Activated CD4-positive, alpha-beta T cell treated with anti-CD3 and anti-CD28 coated beads, Interleukin-2, Interleukin-6, amounts not matched to agents 100 ng/mL and 50 ng/mL, durations not matched to agents 16 hours and 8 hours (primary cell): ENCODE measurements at places on chromosomes 2 and 18.

GRCh38 chr2:165743442-165743841, 50.6 kb downstream of the GALNT3 start:
- no peak for DNase-seq

DNA sequence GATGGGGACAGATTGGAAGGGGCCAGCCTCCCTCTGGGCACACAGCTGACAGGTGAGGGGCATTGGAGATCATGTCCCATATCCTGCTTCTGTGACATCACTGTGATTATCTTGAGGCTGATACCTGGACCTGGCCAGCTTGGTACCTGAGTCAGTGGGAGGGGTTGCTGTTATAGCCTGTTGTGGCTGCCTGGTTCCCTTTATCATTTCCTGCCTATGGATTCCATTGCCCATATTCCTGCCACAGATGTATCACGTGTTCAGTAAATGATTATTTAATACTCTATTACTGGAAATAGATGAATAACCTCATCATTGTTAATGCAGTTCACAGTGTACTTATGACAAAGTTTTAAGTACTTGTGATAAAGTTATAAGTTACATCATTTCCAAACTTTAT, 7.8 kb upstream of the SCYGR1 start:
- no peak for DNase-seq

DNA sequence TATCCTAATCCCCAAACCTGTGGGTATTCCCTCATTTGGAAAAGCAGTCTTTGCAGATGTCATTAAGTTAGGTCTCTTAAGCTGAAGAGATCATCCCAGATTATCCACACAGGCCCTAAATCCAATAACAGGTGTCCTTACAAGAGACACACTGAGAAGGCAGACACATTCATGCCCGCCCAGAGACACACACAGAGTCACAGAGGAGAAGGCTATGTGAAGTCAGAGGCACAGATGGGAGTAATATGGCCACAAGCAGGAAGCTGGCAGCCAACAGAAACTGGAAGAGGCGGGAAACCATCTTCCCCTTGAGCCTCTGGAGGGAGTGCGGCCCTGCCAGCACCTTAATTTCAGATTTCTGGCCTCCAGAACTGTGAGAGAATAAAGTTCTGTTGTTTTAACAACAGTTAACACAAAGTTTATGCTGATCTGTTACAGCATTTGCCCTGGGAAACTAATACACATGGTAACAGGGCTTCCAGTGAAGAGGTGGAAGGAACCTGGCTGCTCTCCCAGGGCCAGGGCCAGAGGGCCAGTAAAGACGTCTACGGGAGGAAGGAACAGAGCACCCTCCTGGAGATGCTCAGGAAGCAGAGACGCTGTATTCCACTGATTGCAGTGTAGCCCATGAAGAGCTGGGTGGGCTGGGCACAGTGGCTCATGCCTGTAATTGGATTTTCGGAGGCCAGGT, 217.5 kb downstream of the GLI2 start:
- DNase-seq, result no peak

GRCh38 chr2:172624996-172625395, 69.1 kb downstream of the PDK1 start:
- DNase-seq, result no peak

GRCh38 chr2:65465857-65466256, 33.5 kb upstream of the SPRED2 start:
- DNase-seq, result no peak

GRCh38 chr2:144666032-144666431, 146.1 kb upstream of the ZEB2 start:
- no peak for DNase-seq

DNA sequence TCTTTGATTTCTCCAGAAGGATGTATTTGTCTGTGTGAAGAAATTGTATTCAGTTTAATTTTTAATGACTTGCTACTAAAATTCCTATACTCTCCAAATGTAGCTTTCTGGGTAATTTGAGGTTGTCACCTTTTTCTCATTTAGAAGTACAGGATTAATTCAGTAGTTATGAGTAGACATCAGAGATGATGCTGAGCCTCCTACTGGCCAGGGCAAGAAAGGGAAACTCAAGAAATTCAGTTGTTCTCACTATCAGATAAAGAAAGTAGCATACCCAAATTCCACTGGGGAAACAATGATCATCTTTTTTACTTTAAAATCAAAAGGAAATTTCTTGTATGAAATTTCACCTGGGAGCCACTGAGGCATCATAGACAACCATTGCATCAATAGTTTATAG, 199.4 kb downstream of the SATB2 start:
- no peak for DNase-seq

- DNase-seq, result no peak
Observed at GRCh38 chr2:207498427-207498826, 31.3 kb upstream of the CREB1 start.

DNA sequence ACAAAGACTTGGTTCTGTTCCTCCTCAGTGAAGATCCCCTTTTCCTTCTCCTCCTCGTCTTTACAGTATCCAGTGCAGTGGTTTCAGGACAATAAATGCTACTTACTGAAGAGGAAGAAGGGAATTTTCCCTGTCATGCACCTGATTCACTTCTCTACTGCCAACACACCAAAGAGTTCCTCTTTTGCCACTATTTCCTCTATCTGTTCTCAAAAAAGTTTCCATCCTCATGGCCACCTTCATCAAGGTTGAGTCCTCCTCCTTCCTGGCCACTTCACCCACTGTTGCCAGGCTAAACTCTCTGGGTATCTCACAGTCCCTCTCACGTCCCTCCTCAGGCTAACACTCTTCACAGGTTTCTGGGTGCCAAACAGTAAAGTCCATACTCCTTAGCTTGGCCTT, 41.7 kb downstream of the PLEKHM3 start:
- no peak for DNase-seq

GRCh38 chr2:196176142-196176738, 4.9 kb upstream of the STK17B start:
- peak; percentile 88 for DNase-seq

- DNase-seq, result no peak
Observed at GRCh38 chr2:174704061-174704460, 60.2 kb downstream of the CHRNA1 start.

DNA sequence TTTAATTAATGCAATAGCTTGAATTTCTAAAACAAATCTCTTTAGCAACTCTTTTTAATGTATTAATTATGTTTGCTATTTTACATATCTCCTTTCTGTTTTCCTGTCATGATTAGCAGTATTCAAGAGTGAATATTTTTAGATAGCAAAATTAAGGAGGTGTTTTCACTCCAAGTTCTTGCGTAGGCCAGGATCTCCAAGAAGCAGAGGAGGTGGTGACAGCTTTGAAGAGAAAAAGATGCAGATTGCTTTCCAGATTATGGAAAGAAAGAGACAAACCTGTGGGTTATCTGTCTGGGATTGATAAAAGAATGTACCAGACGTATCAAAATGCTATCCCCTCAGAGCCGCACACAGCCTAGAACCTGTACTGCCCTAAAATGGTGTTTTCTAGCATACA, 163.5 kb upstream of the FAM98A start:
- DNase-seq, result no peak
